ENCODE measurements at places on chromosomes 3 and 15.

GRCh38 chr15:69305933-69306568 is 7.3 kb downstream of the PAQR5 start:
- no peak for DNase-seq

DNA sequence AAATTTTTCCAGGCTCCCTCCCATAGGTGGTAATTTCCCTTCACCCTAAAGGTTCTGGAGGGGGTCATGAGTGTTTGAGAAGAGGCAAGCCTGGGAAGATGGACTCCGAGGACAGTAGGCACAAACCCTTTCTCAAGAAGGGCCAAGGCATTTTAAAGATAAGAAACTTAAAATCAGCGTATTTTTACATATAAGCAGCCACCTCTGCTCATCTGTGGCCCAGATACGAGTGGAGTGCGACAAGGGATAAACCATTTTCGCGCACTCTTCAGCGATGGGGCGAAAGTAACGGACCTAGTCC is 539 bp downstream of the RASSF1 start:
- DNase-seq: no peak

DNA sequence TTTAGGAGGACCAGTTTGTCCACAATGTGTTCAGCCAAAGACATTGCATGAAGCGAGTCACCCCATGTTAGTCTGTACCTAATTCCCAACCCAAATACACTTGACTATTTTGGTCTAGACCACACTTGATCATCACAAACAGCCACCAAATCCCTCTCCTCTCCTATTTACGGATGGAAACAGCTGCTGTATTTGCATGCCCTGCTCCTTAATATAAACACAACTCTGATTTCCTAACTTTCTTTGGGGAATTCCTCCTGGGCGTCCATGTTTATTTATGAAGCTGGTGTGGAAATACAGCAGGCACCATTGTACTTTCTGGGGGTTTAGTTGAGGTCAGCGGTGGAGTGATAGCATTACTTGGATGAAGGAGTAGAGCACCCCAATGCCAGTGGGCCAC is 235.2 kb downstream of the TLE3 start:
- DNase-seq: no peak

DNA sequence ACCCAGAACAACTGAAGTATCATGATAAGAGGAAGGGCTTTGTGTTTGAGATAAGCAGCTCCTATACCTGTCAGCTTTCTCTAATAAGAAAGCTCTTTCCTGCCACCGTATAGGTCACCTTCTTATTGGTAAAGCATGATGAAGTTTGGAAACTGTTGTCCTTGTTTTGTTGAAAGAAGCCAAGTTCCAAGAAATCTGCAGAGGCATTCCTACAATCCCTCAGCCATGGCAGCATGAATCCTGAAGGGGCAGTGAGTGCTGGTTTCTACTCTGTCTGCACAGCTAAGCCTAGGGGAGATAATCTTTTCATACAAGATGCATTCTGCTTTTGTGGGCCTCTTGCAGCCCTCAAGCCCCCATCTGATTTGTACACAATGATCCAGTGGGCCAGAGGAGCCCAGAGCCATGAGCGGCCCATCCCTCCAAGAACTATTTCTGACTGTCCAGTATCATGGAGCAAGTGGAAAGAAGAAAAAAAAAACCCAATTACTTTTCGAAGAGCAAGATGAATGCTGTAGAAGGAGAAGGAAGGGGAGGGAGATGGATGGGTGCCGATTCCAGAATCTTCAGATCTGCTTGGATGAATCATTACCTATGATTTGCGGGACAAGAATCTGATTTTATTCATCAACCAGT is 1.9 kb upstream of the THBS1 start:
- DNase-seq: no peak

DNA sequence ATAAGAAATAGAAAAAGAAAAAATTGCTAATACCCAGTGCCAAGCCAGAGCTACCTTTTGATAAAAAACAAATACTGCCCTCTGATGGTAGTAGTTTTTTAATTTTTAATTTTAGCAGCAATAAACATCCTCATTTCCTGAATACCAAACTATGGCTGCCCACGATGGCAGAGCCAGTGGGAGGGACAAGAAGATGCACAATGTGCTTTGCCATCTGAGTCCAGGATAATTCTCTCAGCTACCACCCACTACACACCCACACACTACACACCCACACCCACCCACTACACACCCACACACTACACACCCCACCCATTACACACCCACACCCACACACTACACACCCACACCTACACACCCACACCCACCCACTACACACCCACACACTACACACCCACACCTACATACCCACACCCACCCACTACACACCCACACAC is 17.8 kb downstream of the CEP19 start:
- peak; percentile 50 for DNase-seq

- DNase-seq: no peak
Observed at GRCh38 chr3:72579581-72580245, 268.5 kb downstream of the SHQ1 start.

DNA sequence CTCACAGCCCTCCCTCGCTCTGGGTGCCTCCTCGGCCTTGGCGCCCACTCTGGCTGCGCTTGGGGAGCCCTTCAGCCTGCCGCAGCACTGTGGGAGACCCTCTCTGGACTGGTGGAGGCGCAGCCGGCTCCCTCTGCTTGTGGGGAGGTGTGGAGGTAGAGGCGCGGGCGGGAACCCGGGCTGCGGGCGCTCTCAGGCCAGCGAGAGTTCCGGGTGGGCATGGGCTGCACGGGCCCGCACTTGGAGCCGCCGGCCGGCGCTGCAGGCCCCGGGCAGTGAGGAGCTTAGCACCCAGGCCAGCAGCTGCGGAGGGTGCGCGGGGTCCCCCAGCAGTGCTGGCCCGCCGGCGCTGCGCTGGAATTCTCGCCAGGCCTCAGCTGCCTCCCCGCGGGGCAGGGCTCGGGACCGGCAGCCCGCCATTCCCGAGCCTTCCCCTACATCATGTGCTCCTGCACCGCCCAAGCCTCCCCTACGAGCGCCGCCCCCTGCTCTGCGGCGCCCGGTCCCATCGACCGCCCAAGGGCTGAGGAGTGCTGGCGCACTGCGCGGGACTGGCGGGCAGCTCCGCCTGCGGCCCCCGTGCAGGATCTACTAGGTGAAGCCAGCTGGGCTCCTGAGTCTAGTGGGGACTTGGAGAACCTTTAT is 46.0 kb upstream of the GSK3B start:
- no peak for DNase-seq

- no peak for DNase-seq
Observed at GRCh38 chr3:112445839-112446238, 53.4 kb downstream of the BTLA start.

DNA sequence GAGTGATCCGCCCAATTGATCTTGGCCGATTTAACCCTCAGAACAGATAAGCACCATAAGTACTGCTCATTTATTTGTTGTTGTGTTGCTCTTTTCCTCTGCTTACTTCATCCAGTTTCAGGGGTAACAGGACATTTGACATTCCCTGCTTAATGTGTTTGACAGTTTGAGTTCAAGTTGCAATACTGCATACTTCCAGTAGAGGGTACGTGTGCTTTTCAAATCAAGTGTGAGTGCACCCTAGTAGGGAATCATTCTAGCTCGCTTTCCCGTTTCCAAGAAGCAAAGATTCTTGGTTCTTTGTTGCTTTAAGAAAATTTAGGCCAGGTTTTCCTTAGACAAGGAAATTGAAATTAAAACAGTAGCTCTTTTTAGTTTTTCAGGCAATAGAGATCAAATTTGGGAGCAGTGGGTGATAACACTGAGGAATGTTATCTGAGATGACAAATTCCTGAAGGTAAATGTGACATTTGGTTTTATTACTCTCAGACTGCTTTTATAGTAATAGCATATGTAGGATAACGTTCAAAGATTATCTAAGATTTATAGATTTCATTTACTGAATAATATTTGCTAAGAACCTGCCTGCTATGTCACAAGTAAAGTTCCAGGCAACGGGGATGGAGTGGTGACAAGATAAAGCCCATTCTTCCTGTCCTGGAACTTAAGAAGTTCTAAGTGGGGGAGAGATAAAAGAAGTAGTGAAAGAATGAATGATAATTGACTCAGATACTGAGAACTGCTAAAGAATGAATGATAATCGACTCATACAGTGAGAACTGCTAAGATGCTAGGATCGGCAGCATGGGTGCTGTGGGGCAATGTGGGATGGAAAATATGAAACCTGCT is 73.3 kb downstream of the SYNPR start:
- DNase-seq: no peak

DNA sequence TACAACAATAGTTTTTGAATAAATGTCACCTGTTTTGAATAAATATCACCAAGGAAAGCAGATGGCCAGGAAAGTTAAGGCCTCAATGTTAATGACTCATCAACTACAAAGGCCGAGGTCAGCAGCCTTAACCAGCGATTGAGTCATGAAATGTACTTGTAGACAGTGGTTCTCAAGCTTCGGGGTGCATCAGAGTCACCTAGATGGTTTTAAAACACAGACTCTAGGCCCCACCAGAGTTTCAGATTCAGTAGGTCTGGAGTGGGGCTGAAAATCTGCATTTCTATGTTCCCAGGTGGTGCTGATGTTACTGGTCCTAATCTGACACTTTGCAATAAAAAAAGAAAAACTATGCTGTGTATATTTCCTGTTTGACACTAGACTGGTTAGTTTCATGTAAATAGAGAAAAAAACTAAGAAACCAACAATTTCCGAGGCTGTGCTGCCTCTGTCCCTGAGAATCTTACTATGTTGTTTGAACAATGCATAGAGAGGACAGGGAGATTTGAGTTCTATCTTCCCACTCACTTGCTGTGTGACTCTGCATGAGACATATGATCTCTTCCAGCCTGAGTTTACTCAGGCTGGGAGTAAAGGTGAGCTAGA is 9.8 kb downstream of the RAB27A start:
- DNase-seq: peak; percentile 66

DNA sequence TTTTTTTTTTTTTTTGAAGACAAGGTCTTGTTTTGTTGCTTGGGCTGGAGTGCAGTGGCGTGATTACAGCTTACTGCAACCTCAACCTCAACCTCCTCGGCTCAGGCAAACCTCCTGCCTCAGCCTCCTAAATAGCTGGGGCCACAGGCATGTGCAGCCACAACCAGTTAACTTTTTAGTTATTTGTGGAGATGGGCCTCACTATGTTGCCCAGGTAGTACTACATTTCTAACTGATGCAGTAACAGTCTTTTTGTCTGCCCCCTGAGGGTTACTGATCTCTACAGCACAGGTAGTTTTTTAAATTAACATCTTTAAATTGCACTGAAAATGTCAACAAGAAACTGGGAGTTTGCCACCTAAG is 3.4 kb upstream of the LMLN start:
- DNase-seq: no peak

DNA sequence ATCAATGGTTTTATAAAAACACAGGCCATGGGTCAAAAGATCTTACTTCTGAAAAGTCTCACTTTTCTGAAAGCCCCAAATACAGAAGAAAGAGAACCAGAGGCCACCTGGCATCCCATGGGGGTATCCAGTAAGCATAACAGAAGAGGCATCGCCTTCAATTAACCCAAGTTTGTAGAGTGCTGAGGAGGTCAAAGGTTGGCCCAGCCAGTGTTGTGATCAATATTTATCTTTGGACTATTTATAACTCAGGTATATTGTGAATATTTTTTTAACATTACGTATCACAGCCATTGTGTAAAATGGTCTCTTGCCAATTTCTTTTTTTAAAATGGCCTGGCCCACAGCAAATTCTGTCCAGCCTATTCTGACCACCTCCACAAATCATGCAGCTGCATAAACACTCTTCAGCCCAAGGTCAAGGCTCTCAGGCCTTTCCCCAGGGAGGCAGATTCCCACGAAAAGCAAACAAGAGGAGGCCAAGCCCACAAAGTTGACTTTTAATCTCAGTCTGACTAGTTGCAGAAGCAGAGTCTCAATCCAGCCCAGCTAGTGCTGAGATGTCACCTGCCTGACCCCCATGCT is 26.2 kb upstream of the SPTBN5 start:
- DNase-seq: no peak

- DNase-seq: peak; percentile 24
Observed at GRCh38 chr3:47961815-47962606, 54.2 kb downstream of the MAP4 start.
